Right atrium auricular region (tissue), 2 donors: ENCODE measurements at places on chromosomes 16 and 17.

DNA sequence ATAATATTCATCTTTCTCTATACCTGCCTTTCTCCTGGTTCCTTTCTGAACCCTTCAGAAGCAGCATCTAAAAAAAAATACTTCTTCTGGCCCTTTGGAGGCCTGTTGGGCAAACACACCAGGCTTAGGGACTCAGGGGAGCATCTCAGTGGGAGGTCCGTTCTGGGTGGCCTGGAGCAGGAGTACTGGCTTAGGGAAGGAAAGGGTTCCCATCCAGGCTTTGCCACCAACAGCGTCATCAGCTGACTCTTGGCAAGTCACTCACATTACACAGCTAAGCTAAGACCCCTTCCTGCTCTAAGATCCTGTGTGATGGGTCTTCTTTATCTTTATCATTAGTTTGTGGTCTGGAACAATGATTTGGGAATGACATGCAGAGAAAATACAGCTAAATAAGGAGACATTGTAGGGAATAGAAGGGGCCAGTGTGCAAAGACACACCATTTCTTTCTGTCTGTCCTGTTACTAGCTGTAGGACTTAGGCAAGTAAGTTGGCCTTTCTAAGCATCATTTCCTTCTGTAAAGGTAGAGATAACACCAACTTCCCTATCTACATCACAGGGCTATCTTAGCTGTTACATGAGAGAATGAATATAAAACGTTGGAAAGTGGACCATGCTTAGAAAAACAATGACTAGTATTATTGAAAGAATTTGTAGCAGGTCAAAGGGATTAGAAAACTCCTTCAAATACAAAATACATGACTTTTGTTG lies 9.9 kb downstream of the PCTP start:
- no peak for DNase-seq

- no peak for DNase-seq
Observed at GRCh38 chr17:81920612-81921536, 2.9 kb upstream of the SIRT7 start.

DNA sequence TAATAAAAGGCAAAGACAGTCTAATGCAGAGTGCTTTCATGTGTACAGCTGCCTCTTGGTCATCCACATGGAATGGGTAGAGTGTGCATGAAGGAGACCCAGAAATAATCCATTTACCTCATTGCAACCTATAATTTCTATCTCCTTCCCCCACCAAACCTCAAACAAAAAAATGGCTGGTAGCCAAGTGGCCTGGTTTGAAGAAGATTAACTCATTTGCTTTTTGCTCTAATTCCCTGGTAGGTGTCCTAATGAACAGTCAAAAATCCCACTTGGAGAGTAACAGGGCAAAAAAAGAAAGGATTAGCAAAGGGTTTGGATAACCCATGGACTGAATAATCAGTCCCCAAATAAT lies 13.0 kb upstream of the LYRM9 start:
- DNase-seq: no peak

DNA sequence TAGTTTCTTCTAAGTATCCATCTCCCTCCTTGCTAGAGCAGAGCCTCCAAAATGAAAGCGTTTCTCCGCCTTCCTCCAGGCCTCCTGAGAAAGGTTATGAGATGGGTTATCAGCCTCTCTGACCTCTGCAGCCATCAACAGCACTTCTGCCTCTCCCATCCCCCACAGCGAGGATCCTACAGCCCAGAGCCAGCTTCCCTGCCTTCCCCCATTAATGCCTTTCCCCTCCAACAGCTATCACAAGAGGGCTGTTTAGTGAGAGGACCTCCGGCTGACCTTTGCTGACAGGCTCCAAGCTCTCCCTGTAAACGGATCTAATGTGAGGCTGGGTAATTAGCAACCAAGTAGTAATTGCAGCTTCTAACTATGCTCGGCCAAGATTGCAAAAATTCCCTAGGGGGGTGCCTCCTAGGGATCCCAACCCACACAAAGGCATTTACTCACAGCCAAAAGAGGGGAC lies 55.8 kb downstream of the ZFHX3 start:
- DNase-seq: no peak

DNA sequence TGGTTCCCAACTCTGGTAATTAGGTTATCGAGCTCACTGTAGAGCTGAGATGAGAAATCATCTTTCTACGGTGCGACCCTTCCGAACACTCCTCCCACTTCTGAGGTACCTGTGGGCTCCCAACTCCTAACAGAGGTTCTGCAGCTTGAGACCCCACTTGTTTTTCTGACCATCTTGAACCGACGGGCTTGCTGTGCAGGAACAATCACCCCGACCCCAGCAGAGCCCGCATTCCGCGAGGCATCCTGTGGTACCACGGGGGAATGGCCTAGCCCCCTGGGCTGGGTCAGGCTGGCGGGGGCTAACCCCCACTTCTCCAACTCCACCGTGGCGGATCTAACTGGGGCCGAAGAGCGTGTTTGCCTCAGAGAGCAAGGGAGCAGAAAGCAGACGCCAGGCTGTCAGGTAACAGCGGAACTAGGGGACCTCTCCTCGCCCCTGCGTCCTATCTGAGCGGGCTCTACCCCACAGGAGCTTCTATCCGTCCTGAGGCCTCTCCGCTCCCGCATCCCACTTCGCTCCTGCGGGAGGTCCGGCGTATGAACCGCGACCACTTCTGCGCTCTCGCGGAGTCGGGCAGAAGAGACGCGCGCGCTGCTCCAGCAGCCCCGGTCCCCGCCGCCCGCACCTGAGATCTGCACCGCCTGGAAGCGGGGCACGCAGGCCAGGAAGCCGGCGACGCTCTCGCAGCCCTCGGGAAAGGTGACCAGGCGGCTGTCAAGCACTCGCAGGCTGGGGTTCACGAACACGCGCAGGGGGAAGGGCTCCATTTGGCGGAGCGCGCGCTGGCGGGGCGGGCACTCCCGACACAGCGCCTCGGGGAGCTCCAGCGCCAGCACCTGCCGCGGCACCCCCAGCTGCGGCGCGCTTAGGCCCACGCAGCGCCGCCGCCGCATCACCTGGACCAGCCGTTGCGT lies 761 bp downstream of the PDF start:
- DNase-seq: no peak

DNA sequence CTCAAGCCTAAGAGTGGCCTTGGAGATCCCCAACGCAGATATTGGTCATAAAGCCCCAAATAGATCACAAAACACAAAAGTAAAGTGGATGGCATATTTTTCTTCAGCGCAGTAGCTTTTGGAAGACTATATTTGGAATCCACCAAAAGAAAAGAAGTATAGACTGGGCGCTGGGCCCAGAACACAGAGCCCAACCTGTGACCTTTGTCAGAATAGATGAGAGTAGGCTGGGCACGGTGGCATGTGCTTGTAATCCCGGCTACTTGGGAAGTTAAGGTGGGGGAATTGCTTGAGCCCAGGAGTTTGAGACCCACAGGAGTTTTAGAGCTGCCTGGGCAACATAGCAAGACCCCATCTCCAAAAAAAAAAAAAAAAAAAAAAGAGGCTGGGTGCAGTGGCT lies 14.6 kb downstream of the SCIMP start:
- DNase-seq: no peak

- DNase-seq: no peak
Observed at GRCh38 chr17:39527220-39527813, 66.0 kb downstream of the CDK12 start.

DNA sequence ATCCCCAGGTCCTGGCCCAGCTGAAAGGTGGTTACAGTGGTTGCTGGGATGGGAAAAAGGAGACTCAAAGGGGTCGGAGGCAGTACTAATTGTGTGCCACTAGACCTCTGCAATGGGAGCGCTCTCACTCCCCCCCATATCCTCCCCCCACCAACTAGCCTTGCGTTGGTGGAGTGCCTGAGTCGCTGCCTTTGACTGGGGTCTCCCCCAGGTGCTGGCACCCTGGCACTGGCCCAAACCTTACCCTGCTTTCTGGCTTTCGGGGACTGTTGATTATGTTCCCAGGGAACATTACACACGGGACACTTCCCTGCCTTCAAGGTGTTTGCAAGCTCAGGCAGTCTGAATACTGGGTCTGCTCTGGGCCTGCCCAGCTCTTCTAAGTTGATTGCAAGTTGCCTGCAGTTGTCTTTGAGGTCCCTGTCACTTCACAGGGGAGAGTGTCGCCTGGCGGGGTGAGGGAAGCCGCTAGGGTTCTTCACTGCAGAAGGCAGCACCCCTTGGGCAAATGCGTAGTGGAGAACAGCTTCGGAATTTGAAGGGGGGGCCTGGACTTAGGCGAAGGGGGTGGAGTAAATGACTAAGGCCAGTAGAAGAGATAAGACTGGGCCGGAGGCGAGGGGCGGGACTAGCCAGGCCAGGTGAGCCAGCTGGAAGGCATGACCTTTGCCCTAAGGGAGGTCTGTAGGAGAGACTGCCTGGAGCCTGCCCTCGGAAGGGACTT lies 98.0 kb downstream of the RAB11FIP4 start:
- no peak for DNase-seq

DNA sequence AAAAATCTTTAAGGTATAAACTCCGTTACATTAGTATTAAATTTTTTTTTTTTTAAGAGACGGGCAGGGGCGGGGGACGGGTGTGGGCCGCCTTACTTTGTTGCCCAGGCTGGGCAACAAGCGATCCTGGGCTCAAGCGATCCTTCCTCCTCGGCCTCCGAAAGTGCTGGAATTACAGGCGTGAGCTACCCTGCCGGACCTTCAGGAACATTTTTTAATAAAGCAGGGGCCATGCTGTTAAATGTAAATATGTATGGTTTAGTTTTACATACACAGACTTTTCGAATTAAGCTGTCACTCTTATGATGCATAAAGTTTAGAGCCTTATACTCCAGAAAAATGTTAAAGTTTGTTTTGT lies 2.4 kb downstream of the PPM1D start:
- no peak for DNase-seq

DNA sequence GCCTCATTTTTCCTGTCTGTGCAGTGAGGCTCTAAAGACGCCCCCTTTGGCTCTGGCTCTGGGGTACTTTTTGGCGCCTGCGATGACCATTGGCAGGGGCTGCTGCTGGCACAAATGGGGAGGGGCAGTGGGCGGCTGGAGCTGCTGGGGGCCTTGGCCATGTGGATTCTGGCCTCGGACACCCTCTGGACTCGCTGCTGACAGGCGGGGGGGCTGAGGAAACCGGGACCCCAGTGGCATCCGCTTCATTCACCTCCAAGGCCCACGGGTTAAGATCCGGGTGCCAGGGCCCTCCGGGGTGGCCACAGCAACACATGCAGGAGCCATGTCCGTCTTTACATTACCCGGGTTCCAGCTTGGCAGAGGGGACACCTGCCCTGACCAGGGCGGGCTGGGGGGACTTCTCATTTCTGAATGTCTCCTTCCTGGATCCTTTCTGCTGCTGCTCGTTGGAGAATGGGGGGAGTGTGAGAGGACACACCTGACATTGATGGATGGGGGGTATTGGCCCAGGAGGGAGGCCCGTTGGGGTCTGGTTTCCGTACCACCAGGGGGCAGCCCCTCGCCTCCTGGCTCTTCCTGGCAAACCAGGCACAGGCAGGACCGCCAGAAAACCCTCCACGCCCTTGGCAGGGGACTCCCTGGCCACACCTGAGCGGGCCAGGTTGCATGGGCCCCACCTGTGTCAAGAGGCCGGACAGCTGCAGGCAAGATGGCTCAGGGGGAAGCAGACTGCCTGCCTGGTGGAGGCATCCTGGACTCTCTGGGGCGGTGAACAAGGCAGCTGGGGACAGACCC lies 21.8 kb downstream of the GSE1 start:
- no peak for DNase-seq

- no peak for DNase-seq
Observed at GRCh38 chr16:80092681-80093080, 448.1 kb upstream of the DYNLRB2 start.

DNA sequence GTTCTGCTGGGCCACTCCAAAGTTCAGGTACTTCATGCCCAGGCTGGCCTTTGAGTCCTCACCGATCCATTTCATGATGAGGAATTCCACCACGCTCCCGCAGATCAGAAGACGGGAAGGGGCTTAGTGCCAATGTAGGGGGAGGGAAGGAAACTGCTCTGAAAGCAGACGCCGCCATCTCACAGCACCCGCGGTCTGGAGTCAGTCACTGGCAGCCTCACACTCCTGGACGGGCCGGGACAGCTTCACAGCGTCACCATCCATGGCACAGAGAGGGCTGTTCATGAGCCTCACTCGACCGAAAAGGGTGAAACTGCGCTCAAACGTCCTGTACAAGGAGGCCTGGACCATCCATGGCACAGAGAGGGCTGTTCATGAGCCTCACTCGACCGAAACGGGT lies 62.0 kb downstream of the RPH3AL start:
- DNase-seq: no peak

- no peak for DNase-seq
Observed at GRCh38 chr16:75732871-75733270, 6.6 kb upstream of the CPHXL start.

DNA sequence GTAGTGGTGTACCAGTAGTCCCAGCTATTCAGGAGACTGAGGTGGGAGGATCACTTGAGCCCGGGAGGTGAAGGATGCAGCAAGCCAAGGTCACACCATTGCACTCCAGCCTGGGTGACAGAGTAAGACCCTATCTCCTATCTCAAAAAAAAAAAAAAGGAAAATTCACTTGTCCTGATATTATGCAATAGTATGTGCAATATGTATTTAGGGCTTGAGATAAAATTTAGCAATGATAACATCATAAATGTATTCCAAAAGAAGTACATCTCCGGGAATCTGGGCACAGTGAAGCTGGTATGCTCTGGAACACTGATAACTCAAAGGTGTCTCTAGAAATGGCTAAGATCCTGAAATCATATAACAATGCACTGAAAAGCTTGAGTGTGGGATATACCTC lies 74.5 kb downstream of the NCOR1 start:
- no peak for DNase-seq

GRCh38 chr17:1231456-1231855 lies 38.8 kb upstream of the BHLHA9 start:
- DNase-seq: peak; percentile 67

DNA sequence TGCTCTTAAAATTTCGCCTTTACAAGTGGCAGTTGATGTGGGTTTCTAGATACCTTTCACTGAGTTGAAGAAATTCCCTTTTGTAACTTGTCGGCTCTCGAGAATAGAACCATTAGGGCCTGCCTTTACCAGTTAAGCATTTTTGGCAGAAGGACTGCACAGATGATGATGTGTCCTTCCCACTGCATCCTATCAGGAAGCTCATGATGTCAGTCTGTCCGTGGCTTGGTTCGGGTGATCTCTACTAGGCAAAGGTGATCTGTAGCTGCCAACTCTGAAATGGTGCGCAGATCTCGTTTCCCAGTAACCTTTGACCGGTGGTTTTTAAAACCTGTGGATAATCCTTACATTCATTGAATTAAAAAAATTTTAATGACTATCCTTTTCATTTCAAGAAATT lies 49.7 kb downstream of the ZNRF1 start:
- no peak for DNase-seq

DNA sequence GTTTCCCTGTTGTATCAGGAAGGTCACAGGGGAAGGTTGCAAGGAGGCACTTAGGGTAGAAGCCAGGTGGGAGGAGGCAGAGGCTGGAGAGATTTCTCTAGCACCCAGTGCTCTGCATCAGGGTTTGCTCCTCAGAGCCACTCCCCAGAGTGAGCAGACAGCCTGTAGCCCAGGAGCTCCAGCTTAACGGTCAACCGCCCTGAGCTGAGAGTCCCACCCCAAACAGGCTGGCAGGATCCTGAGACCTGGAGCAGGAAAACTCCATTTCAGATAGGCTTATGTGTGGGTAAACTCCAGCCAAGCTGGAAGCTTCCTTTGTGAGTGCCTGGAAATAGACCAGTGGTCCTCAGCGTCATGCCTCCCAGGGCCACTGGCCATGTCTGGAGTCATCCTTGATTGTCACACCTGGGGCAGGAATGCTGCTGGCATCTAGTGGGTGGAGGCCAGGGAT lies 37.9 kb downstream of the MPRIP start:
- DNase-seq: no peak

- DNase-seq: peak; percentile 80
Observed at GRCh38 chr16:56269811-56270684, 78.8 kb downstream of the GNAO1 start.
